ENCODE measurements at places on chromosomes 2 and 18.

GRCh38 chr2:142874293-142874814 lies 3.1 kb upstream of the KYNU start:
- no peak for DNase-seq

GRCh38 chr2:88871336-88871735 lies 179.9 kb downstream of the RPIA start:
- no peak for DNase-seq

GRCh38 chr2:95158441-95158840 lies 1.2 kb downstream of the ZNF514 start:
- DNase-seq = no peak

DNA sequence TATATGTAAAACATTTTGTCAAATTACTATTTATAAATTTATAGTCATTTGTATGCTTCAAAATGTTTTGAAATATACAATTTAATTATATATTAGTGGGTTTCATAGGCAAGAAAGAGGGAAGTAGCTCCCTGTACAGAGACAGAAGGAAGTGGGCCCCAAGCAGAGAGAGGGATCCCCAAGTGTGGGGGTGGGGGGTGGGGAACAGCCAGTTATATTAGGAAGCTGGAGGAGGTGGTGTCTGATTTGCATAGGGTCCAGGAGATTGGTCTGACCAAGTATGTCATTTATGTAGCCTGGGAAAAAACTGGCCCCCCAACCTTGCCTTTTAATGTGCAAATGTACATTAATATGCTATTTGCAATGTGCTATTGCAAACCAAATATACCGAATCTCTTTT lies 76.5 kb upstream of the ZSWIM2 start:
- DNase-seq = no peak

DNA sequence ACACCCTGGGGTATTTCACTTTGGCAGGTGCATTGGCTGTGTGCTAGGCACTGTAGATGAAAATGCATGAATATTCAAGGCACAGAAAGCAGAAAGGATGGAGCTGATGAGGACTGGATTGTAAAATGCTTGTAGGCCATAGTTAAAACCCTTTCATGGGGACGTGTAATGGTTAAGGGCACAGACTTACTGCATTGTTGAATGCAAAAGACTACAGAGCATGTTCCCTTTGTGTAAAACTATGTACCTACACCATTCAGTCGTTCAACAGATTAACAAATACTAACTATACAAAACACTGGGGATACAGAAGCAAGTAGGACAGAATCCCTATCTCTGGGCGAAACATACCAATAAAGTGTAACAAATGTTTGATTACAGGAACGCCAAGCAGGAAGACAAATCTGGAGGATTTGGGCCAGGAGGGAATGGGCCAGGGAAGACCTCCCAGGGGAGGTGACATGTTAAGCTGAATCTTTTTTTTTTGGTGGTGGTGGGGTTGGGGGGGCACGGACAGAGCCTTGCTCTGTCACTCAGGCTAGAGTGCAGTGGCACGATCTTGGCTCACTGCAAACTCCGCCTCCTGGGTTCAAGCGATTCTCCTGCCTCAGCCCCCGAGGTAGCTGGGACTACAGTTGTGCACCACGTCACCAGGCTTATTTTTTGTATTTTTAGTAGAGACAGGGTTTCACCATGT lies 19.6 kb upstream of the ROCK2 start:
- DNase-seq = no peak

DNA sequence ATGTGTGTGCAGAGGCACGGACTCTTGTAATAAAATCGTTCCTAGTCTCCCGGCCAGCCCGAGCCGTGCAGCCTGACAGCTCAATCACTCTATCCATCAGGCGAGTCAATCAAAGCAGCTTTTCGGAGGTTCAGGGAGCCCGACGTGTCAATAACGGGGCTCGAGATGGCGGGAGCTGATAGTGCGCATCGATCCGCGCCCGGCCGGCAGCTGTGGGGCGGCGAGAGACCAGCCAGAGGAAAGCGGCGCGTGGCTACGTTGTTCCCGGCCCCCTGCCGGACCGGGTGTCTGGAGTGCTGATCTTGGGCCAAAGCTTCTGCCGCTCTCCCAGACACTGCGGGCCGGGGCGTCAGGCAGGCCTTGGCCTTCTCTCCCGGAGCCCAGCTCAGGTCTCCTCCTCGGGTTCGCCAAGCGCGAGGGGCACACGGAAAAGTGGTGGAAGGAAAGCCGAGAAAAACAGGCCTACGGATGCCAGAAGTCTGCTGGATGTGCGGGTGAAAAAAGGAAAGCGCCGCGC lies 2.4 kb downstream of the EN1 start:
- no peak for DNase-seq

GRCh38 chr2:149061133-149061745 lies 22.7 kb downstream of the LYPD6B start:
- no peak for DNase-seq

GRCh38 chr2:191677646-191678436 lies at the start of gene NABP1:
Gene NABP1 (plus strand): TSS chr2:191678136. CDS start chr2:191678615, 479 bp downstream.
- peak; percentile 96 for DNase-seq

GRCh38 chr2:232340171-232340935 lies 38.2 kb upstream of the ALPP start:
- DNase-seq = no peak

- DNase-seq = no peak
These were observed 179.4 kb upstream of the FN1 start for GRCh38 chr2:215615067-215615802.

GRCh38 chr2:137689549-137689948 lies 274.7 kb upstream of the HNMT start:
- no peak for DNase-seq

DNA sequence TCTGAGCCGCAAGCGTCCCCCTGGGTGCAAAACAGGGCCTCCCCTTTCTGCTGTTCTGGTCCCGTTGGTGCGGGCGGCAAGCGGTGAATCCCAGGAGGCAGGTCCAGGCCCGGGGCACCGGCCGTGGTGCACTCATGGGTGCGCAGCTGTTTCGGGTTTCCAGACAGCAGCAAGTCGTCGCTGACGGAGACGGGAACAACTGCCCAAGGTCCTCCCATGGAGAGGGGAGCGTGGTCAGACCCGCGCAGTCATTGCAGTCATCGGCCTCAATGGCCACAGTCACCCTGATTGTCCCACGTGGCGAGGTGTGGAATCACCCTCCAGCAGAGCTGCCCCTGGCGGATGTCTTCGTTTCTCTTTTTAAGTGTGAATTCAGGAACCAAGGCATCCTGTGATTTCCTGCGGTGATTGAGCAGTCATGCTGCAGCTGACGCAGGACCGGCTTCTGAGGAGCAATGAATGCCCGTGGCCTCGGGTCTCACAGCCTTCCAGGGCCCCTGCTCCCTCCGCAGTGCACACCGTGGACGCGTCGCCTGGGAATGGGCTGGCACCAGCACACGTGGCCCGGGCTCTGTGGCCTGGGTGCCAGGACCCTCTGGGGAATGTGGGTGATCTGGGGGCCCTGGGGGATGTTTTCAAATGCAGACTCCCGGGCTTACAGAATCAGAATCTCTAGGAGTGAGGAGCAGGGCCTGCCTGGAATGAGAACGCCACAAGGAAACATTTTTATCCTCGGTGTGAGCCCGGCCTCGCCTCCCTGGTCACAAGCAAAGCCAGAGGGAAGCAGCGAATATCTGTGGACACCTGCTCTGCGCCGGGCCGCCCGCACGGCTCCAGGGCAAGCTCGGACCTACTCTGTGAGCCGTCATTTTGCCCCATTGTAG lies 244.2 kb upstream of the SALL3 start:
- DNase-seq = no peak

- no peak for DNase-seq
These were observed 517.7 kb upstream of the MYT1L start for GRCh38 chr2:2848621-2849333.

DNA sequence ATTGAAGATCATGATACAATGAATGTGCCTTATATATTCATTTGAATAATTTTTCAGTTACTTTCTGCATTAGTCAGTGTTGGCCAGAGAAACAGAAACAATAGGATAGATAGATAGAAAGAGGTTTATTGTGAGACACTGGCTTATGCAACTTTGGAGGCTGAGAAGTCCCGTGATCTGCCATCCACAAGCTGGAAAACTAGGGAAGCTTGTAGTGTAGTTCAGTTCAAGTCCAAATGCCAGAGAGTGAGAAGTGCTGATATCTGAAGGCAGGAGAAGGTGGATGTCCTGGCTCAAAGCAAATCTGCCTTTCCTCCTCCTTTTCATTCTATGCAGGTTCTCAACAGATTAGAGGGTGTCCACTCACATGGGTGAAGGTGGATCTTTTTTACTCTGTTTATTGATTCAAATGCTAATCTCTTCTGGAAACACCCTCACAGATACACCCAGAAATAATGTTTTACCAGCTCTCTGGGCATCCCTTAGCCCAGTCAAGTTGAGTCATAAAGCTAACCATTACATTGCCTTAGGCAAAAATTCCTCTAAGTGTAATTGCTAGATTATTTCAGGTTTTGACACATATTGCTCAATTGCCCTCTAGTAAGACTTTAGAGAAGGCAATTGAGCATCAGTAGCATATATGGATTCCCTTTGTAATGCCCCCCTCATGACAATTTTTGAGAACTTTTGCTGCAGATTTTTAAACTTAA lies 341.4 kb downstream of the LPIN1 start:
- no peak for DNase-seq

DNA sequence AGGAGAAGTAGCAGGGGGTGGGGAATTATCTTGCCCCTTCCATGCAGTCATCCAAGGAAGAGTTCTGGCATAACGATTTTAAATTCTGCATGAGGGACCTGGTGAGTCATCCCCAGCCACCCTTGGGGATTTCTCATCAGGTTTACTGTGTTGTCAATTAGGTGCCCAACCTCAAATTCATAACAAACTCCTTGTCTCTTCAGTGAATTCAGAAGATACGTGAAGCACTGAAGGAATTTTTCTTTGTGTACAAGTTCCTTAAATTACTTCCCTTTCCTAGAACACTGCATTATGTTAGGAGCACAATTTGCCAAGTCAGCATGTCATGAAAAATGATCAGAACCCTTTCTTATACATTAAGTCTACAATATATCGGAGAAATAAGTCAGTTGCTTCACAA lies 70.8 kb upstream of the NOSTRIN start:
- no peak for DNase-seq

DNA sequence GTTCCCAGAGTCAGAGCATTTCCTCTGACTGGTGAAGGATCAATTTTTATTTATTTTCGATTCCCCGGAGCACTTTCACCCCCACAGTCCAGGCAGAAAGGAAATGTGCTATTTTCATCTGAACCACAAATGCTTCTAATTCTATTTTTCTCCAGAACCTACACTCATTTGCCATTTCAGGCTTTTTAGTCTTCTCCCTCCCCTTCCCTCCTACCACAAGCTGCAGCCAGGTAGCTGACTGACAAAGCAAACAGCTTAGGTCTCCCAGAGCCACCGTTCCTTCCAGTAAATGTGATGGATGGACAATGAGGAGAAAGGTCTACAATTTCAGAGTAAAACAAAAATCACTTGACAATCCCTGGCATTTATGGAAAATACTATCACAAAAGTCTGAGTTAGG lies 76.9 kb downstream of the KLF7 start:
- DNase-seq = no peak

DNA sequence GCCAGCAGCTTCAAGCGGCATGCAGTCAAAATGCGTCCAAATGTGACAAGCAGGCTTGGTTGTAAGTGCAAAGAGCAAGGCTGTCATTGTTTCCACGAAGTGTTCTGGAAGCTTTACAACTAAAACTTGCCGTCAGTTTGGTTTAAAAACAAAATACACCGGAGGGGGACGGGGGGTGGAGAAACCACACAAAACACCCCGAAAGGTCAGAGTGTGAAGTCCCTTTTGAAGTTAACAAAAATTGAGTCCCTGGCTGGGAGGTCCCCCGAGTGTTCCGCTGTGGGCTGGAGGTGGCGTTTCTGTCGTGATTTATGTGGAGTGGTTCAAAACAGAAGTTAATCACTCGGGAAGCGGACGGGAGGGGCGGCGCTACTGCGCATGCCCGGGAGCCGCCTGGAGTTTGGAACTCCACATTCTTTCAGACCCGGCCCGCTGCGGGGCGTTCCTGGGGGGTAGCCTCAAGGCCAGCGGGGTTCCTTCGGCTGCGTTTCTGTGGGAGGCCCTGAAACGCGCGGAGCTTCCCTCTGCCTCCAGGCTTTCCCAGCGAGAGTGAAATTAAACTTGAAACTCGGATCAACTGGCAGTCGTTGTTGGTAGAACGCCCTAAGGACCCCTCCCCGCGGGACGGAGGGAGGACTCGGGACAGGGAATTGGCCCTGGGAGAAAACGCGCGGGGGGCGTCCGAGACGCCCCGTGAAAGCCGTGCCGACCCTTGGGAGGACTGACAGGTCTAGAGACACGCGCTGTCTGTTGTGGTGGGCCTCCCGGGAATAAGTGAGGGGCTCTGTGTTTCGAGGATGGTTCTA lies 1.4 kb downstream of the TGIF1 start:
- no peak for DNase-seq

DNA sequence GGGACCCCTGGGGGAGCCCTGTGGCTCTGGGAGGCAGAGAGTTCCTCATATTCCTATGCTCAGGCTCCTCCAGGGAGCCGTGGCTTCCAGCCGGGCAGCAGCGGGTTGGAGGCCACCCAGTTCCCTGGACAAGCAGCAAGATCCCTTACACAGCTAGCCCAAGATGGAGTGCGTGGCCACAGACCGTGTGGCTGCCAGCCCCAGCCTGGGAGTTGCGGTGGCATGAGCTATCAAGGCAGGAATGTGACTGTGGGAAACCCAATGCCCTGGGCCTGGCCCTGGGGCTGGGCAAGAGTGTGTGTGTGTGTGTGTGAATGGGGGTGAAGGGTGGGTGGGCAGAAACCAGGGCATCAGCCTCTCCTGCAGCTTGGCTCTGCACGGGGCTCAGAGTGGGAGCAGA lies 130.5 kb downstream of the DYSF start:
- no peak for DNase-seq

GRCh38 chr2:174859563-174860169 lies 95.4 kb upstream of the CHRNA1 start:
- DNase-seq = no peak

DNA sequence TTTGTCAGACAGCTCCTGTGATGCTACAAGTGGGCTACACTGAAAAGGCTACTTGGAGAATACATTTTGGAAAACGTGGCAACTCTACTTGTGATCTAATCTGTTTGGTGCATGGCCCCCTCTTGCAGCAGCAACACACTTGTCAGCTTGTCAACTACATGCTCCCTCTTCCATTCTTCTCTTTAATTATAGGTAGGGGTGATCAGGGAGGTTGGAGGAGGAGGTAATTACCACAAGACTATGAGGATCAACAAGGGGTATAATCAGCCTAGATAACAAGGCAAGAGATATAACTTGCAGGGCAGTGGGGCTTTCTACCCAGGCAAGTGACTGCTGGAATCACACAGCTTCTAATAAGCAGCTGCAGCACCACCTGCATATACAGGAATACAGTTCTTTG lies 104.9 kb downstream of the ACVR1 start:
- no peak for DNase-seq

- DNase-seq = no peak
These were observed 71.3 kb upstream of the ACKR3 start for GRCh38 chr2:236498369-236498768.

DNA sequence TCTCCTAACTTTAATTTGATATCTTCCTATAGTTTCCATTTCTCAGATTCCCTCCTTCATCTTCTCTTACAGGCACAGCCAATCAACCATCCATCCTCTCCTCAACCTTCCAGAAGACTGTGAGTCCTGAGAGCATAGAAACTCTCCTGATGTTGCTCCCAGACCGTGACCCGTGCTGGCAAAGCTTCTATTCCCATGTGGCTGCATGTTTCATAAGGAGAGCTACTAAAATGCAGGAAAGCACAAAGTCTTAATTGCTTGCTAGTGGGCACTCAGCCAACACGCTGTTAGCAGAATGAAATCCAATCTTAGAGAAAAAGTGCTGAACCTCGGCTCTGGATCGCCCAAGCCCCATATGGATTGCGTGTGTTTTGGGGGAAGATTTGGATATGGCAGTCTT lies 1244.7 kb upstream of the ZEB2 start:
- DNase-seq = no peak
